Hematopoietic multipotent progenitor cell (in vitro differentiated cells): ENCODE measurements at places on chromosomes 2 and 18.
A peak's percentile ranks its signal among the peaks of the same experiment; 100 is the strongest.

GRCh38 chr2:71891719-71892422 lies 255.8 kb downstream of the CYP26B1 start:
- DNase-seq, result no peak

- no peak for DNase-seq
These were observed 77.8 kb downstream of the RDH14 start for GRCh38 chr2:18482666-18483065.

- no peak for DNase-seq
These were observed 6.7 kb downstream of the TGIF1 start for GRCh38 chr18:3456686-3457069.

- no peak for DNase-seq
These were observed 56.3 kb downstream of the SCG2 start for GRCh38 chr2:223545830-223546229.

GRCh38 chr2:233034091-233034882 lies 1.8 kb downstream of the NEU2 start:
- no peak for DNase-seq

- DNase-seq, result no peak
These were observed 214.5 kb upstream of the SLC8A1 start for GRCh38 chr2:40666398-40666797.

GRCh38 chr2:18950361-18950851 lies 361.0 kb upstream of the NT5C1B start:
- no peak for DNase-seq

DNA sequence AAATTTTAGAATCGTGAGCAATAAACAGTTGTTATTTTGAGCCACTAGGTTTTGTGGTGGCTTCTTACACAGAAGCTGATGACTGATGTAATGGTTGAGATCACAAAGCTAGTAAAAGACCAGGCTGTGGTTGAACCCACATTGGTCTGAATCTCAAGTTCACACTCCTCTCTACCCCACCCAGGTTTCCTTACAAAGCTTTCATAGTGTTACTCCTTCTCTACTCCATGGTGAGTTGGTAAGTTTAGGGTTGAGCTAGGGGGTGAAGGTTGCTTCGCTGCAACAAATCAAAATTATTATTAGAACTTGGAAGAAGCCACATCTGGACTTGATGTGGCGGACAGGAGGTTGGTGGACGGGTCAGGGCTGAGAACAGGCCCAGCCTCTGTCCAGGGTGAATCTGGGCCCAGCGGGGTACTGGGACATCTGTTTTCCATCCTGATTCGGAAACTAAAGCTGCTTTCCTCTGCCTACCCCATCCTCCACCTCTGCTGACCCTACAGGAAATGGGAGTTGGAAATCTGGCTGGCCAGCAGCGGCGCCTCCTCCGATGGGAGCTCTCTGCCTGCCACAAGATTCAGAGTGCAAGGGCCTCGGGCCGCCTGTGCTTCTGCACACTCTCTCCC lies 86.3 kb downstream of the ZFP36L2 start:
- no peak for DNase-seq

GRCh38 chr2:224887141-224887540 lies 155.1 kb downstream of the DOCK10 start:
- DNase-seq, result no peak

DNA sequence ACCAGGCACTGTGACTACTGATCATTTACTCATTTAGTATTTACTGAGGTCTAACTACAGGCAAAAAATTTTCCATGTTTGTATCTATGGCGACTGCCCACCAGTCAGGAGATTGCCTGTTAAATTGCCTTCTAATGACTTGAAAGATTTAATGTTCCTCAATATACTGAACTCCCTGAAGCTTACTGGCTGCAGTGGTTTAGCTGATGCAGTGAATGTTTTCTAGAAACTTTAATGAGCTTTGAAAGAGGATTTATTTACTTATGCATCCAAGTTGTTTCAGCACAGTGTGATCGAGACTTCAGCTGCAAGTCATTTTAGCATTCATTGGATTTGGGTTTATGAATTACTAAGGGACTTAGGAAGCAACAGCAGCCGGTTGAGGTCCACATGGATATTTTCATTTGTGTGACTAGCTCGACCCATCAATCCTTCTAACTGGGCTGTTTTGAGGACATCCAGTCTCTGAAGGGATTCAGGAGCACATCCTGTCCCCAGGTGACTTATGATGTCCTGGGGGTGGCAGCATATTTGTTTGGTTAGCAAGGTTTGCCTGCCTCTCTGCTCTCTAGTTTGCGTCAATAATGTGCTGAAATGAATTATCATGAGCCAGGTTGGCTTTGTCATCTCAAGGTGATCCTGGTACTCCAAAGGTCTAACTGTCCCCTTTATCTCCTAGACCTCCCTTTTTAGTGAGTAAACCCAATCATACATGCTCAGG lies 26.8 kb downstream of the ACMSD start:
- DNase-seq, result no peak

- no peak for DNase-seq
These were observed 38.5 kb upstream of the TRIB2 start for GRCh38 chr2:12678186-12678585.

GRCh38 chr2:241007111-241007510 lies 8.7 kb downstream of the SNED1 start:
- no peak for DNase-seq

DNA sequence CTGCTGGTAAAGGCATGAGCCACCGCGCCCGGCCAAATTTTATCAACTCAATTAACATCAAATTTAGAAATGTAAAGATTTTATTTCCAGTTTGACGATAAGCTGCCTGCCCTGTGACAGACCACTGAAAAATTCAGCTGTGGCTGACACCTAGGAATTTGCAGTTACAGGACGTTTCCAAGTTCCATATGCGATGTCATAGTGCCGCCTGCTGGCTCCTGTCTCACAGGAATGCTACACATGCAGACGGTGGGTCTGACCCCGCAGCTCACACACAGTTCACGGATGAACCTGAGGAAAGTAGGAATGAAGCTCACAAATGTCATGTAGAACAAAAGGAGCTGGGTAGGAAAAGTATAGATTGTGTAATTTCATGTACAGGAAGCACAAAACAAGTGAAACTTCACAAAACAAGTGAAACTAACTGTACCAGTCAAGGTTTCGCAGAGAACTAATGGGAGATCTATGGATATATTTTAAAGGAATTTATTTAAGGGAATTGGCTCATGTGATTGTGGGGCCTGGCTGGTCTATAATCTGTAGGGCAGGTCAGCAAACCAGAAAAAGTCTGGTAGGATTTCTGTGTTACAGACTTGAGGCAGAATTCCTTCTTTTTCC lies 13.2 kb upstream of the SEH1L start:
- DNase-seq, result peak; percentile 50

DNA sequence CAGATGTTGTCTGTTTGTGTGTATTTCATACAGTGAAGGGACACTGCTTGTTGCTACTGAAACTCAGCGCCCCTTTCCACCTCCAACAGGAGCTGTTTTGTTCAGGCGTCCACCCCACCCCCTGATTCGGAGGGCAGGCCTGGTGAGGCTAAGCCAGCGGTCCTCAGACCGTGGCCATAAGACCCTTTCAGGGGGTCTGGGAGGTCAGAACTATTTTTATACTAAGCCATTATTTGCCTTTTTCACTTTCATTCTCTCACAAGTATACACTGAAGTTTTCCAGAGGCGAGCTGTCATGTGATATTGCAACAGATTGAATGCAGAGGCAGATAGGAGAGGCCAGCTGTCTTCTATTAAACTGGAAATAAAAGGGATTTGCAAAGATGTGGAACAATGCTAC lies 39.7 kb upstream of the IGFBP5 start:
- DNase-seq, result no peak

GRCh38 chr2:158923180-158923594 lies 45.3 kb upstream of the TANC1 start:
- DNase-seq, result no peak

DNA sequence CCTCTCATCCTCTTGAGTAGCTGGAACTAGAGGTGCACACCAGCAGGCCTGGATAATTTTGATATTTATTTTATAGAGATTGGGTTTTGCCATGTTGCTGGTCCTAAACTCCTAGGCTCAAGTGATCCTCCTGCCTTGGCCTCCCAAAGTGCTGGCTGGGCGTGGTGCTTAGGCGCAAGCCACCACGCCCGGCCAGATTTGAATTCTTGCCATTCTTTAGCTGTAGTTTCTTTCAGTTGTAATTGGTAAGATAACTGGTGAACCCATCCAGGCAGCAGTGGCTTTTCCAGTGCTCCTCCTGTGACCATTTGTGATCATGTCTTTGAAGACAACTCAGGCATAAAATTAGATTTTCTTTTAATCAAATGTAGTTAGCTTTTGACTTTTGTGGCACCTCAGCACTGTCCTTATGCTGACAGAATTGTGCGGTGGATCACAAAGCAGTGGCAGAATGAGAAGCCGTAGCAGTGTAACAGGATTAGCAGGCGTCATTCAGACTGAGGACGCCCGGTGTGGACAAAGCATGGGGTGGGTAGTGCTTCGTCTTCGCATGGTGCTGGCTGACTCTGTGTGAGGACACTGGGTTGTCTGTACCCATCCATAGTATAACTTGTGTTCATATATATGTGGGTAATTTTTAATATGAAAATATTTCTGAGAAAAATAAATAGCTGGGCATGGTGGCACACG lies 30.0 kb upstream of the TOGARAM2 start:
- no peak for DNase-seq

DNA sequence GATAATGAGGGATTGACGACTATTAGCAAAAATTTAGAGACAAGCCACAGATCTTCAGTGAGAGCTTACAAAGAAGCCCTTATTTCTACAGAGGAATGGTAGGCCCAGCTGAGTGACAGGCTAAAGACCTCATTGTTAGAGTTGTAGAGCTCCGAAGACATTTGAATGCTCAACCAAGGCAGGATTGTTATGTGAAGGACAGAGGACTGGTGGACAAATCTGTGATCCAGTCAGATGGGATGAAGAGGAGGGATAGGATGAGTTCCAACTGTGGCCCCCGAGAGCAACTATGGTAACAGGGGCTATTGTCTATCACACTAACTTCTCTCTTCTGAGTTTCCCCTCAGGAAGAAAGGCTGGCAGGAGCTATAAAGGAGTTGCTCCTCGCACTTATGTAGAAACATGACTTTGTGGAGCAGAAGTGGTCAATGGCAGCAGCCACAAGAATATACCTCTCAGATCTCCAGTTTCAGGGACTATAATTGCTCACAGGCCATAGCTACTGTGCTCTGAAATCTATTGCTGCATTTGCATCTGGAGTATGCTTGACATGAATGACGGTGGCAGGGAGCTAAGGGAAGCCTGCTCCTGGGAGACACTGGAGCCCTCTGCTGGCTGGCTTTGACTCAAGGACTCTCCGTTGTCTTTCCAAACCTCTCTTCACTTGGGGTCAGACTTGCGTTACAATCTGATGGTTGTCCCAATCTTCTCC lies 50.3 kb upstream of the GREB1L start:
- DNase-seq, result peak; percentile 42

DNA sequence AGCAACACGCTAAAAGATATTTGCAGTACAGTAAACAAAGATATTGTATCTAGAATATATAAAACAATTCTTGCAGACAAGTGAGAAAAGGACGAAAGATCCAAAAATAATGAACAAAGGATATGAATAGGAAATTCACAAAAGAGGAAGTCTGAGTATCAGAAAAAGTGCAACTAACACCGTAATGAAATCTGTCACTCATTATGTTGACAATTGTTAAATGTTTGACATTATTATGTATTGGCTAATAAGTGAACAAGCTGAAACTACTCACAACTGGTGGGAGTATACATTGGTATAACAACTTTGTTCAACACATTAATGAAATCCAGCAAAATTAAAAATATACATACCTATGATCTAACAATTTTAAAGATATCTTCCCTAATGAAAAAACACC lies 36.7 kb upstream of the ASXL3 start:
- no peak for DNase-seq

DNA sequence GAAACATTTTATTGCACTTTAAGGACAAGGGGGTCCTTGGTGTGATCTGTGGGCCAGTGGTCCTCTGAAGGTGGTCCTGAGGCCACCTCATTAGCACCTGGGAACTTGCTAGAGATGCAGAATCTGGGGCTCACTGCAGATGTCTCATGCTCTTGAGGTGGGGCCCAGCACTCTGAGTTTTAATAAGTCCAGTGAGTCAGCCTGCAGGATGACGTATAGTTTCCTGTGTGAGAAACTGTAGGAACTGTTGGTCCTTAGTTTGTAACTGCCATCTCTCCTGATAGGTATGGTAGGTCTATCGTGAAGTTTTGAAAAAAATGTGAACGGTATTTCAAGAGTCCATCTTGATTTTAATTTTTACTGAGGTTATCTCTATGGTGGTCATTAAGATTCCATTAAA lies 2.8 kb downstream of the TRPM8 start:
- no peak for DNase-seq

DNA sequence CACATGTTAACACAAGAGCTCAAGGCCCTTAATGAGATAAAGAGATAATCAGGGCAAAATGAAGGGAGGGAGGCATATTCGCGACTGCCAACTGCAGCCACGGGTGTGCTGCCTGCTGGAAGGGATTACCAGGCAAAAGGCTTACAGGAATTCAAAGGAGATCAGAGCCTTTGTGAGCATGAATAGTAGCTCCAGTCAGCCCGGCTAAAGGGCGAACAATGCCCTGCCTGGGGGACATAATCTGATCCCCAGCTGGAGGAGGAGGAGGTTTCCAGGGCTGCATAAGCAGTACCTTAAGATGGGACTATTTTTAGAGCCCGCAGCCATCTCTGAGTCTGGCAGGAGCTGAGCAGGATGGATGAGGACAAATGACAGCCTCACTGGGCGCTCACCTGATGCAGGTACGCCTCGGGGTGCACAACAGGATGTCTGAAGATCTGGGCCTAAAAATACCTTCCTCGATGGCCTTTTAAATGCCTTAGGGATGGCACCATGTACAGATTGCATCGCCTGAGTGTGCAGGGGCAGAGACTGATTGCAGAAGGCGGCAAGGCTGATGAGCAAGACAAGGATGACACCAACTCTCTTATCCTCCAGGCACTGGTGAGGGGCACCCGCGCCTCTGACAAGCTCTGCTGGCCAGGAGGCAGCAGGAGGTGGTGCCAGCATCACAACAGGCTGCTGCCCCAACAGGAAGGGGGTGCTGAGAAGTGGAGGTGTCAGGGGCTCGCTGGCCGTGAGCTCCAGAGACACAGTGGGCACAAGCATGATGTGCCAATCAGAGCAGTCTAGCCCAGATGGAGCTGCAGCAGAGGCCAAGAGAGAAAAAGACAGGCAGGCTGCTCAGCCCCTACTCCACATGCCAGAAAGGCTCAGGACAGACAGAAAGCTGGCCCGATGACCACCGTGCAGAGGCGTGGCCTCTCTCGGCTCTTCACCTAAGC lies 111.4 kb downstream of the EIPR1 start:
- no peak for DNase-seq

- no peak for DNase-seq
These were observed 70.2 kb downstream of the RND3 start for GRCh38 chr2:150417278-150417677.

DNA sequence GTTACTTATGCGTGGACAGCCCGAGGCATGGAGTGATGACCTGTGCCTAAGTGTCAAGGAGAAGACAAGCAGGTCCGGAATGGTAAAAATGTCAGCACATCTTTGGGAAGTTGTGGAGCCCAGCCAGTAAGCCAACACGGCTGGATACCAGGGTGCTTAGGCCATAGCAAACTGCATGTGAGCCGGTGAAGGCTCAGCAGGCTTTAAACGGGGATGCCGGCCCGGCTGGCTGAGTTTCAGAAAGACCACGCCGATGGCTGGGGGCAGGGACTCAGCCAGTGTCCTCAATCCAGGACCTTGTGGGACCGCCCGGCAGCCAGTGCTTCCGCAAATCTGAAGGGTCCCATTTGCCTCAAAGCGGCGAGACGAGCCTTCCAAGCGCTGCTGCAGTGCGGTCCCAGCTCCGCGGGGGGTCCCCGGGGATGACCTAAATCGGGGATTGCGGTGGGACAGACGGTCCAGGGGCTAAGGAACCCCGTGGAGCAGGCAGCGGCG lies 946 bp upstream of the AGAP1 start:
- DNase-seq, result no peak

GRCh38 chr18:7141287-7141686 lies 23.7 kb upstream of the LAMA1 start:
- DNase-seq, result no peak
